Kidney (tissue), 22 donors: ENCODE measurements at places on chromosomes 6 and 20. TPM values are rescaled to one million over a fixed set of nuclear protein-coding genes. Genes with fewer than 3 reads are reported as not detected.

DNA sequence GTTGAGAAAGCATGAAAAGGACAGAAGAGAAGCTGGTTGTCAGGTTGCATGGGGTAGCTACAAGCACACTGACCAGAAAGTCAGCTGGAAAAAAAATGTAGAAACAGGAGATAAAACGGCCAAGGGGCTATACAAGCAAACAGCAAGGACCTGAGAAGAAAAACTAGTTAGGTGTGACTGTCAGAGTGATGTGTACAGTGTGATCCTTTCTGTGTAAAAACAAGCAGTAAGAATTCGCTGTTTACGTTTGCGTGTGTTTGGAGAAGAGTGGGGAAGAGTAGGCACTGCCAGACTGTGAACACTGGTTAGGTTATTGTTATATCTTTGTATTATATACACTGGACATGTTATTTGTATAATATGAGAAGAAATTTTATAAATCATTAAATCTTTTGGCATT is 28.1 kb downstream of the PTPN1 start:
- H3K27ac ChIP-seq: no peak overlapping the region
- H3K27me3 ChIP-seq: no peaks in the 10 kb centered on the region
- H3K36me3 ChIP-seq: no peaks in the 10 kb centered on the region
- no peak overlapping the region for H3K4me3 ChIP-seq
- no peak for DNase-seq

METTL24 gene
- 3.5 TPM for total RNA-seq

STMND1 gene
- not detected for total RNA-seq

DNA sequence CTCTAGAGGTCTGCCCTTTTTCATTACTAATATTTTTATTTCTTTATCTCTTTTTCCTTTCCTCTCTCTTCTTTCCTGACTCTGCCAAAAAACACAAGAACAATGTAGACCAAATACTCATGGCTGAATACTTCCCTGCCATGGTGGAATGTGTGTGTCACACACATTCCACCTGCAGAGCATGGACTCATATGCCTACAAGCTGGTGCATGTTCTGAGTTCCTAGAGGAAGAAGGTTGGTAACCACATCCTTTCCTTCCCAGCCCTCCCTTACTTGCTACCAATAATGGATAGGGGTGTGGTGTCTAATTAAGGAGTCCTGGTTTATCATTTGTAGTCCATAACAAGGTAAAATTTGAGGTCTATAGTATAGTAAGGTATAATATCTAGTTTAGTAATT is 15.2 kb upstream of the CST9L start:
- no peaks in the 10 kb centered on the region for H3K4me1 ChIP-seq
- H3K4me3 ChIP-seq: no peak overlapping the region
- H3K27ac ChIP-seq: no peak overlapping the region
- no peaks in the 10 kb centered on the region for H3K36me3 ChIP-seq

DNA sequence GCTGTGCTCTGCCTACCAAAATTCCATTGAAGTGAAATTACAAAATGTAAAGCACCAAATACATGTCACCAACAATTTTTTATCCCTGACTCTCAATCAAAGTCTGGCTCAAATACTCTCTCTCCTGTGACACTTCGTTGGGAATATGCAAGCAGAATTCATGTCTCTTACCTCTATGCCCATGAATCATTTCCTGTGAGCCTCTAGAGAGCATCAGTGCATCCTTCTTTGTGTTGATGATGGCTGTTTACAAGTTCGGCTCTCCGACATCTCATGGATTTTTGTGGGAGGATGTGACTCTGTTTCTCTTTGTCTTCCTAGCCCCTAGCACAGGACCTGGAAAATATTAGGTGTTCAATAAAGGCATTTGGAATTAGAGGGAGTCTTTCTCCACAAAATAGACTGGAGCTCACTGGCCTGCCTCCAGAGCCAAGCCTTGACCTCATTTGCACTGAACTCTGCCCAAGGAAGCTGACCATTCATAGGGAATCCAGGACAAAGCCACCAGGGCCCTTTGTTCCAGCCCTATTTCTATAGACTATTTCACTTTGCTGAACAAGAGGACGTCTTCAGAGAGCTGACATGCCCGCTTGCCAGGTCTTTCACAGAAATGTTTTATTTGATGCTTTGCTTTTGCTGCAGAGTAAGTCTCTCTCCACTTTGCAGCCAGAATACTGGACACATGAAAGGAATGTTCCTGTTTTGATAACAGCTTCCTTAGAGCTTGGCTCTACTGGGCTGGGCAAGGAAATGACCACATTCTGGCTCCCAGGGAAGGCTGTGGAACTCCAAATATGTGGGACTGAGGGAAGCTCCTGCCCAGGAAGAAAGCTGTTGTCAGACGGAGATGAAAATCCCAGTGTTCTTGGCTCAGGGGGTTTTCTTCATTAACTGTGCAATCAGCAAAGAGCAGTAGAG is 194.5 kb upstream of the CDYL start:
- H3K4me3 ChIP-seq: no peak overlapping the region
- H3K36me3 ChIP-seq: no peaks in the 10 kb centered on the region
- H3K27me3 ChIP-seq: no peaks in the 10 kb centered on the region
- H3K4me1 ChIP-seq: no peaks in the 10 kb centered on the region
- DNase-seq: no peak

GRCh38 chr6:132643547-132643946 is 15.4 kb downstream of the TAAR1 start:
- no peak overlapping the region for H3K27ac ChIP-seq
- H3K36me3 ChIP-seq: no peaks in the 10 kb centered on the region
- no peaks in the 10 kb centered on the region for H3K27me3 ChIP-seq
- H3K4me3 ChIP-seq: no peak overlapping the region
- H3K4me1 ChIP-seq: no peaks in the 10 kb centered on the region

GRCh38 chr6:37239950-37240713 is 17.4 kb upstream of the TBC1D22B start:
- H3K4me1 ChIP-seq: peaks cover 7% of the 10 kb centered on the region
- peak overlapping the region; percentile 72 for H3K27ac ChIP-seq
- peak; percentile 75 for DNase-seq
- no peak overlapping the region for H3K4me3 ChIP-seq
